CD8-positive, alpha-beta memory T cell (primary cell): ENCODE measurements at places on chromosomes 6 and 20.
A peak's percentile ranks its signal among the peaks of the same experiment; 100 is the strongest.

GRCh38 chr6:1312203-1312472, 240 bp downstream of the FOXQ1 start:
- DNase-seq, result no peak

DNA sequence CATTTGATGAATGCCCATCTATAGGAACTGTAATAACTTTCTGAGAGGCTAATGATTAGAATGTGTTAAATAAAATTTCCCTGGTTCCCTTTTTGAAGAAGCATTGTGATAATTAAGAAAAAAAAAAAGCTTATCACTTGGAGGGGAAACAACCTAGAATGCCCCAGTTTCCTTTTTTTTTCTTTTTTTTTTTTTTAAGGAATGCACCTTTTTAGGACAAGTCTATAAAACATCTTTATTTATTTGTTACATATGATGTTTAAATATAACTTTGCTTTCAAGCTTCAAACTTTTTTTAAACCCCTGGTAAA, 7.3 kb upstream of the MRPS10 start:
- DNase-seq, result no peak

- DNase-seq, result peak; percentile 22
Measured at GRCh38 chr20:37081717-37082289, 14.0 kb downstream of the RBL1 start.

GRCh38 chr6:498795-499231, 107.3 kb downstream of the IRF4 start:
- DNase-seq, result no peak

GRCh38 chr6:72788188-72788587, 166.3 kb downstream of the KCNQ5 start:
- DNase-seq, result no peak

DNA sequence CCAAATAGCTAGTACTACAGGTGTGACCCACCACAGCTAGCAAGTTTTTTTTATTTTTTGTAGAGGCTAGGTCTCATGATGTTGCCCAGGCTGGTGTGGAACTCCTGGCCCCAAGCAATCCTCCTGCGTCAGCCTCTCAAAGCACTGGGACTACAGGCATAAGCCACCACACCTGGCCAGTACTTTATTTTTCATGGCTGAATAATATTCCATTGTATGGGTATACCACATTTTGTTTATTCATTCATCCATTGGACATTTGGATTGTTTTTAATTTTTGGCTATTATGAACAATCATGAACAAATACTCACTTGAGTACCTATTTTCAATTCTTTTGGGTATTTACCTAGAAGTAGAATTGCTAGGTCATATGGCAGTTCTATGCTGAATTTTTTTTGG, 7.0 kb upstream of the NXT1 start:
- no peak for DNase-seq

DNA sequence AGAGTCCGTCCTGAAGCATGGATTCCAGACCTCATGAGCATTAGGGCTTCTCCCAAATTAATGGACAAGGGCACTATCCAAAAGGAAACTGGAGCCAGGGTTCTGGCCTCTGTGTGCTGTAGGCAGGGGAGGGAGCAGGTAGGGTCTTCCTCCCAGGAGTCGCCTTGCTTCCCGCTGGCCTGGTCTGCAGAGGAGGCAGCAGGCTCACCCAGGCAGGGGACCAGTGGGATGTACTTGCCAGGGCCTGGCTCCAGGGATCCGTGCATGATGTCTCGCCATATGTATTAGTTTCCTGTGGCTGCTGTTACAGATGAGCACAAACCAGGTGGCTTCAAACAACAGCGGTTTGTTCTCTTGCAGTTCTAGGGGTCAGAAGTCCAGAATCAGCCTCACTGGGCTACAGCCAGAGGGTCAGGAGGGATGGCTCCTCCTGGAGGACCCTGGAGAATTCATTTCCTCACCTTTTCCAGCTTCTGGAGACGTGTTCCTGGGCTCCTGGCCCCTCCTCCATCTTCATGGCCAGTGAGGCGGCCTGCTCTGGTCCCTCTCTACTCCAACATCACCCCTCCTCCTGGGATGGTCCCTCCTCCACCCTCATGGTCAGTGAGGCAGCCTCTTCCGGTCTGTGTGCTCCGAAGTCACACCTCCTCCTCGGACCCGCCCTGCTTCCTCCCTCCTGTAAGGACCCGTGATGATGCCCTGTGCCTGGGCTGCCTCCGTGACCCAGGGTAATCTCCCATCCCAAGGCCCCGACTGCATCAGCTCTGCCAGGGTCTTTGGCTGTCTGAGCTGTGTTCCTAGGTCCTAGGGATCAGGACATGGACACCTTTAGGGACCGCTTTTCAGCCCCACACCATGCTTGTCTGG, 329.1 kb downstream of the CDH4 start:
- DNase-seq, result no peak

GRCh38 chr6:105363100-105363754, 39.7 kb downstream of the PREP start:
- no peak for DNase-seq

DNA sequence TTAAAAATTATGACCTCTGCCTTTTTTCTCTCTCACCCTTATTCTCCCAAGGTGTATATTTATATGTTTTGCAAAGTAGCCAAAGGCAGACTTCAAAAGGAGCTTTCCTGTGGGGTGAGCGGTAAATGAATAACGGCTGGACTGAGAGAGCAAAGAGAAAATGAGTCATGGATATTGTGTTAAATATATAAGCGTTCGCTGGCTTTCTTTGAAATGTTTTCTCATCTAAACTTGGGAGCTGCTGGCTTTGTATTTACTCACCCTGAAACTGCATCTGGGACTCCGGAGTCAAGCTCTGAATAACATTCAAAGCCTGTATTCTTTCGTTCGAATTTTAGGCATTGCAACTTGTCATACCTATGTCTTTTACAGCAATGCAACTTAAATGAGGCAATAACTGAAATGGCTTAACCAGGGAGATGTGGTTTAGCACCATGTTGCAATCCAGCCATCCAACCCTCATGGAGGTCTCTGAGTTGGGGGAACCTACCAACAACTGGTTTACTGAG, 32.0 kb downstream of the ATXN1 start:
- DNase-seq, result no peak

DNA sequence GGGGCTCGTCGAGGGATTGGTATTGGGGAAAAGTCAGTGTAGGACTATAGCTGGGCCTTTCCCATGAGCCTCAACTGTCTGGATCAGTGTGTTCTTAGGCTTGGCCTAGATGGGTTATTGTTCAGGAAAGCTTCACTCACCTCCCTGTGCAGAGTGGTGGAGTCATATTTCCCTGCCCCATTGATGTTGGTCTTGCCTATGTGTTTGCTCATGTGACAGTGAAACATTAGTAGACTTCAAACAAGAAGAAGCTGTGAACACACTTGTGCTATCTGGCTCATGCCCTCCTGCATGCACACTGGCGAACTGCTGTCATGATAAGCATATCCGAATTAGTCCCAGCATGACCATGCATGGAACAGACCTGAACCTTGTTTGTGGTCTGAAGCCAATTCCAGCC, 171.1 kb downstream of the DHX35 start:
- DNase-seq, result no peak

- no peak for DNase-seq
Measured at GRCh38 chr20:7993238-7993637, 26.3 kb downstream of the TMX4 start.

GRCh38 chr20:19449051-19449450, 236.6 kb downstream of the SLC24A3 start:
- no peak for DNase-seq

DNA sequence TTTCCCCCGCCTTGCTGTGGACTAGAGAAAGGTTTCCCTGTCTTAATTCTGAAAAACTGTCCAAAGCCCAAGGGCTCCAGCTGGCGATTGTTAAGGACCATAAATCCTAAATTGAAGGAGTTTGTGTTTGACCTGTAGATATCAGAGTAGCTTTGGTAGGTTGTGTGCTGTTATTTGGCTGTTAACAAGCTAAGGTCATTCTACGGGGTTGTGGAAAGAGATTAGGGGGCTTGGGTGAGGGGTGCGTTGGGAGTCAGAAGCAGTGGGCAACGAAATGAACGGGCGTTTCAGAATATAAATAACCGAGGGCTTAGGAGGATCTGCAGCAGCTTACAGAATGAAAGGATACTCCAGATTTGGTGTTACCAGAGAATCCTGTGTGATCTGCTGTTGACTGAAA, 32.6 kb upstream of the BTN3A2 start:
- DNase-seq, result no peak

DNA sequence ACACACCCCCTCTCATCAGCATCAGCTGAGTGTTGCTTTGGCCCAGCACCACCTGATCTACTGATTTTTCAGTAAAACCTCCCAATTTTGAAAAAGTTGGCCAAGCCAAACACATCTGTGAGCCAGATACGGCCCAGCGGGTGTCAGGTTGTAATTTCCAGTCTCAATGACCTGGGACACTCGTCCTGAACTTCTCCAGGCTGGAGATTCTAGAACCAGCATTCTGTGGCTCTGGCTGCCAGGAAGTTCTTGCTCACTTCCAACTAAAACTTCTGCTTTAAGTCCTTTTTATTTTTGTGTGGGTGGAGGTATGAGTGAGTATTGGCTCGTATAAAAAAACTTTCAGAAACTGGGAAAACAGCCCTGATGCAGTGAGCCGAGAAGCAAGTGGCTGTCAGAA, 5.1 kb downstream of the KIAA1755 start:
- DNase-seq, result no peak

DNA sequence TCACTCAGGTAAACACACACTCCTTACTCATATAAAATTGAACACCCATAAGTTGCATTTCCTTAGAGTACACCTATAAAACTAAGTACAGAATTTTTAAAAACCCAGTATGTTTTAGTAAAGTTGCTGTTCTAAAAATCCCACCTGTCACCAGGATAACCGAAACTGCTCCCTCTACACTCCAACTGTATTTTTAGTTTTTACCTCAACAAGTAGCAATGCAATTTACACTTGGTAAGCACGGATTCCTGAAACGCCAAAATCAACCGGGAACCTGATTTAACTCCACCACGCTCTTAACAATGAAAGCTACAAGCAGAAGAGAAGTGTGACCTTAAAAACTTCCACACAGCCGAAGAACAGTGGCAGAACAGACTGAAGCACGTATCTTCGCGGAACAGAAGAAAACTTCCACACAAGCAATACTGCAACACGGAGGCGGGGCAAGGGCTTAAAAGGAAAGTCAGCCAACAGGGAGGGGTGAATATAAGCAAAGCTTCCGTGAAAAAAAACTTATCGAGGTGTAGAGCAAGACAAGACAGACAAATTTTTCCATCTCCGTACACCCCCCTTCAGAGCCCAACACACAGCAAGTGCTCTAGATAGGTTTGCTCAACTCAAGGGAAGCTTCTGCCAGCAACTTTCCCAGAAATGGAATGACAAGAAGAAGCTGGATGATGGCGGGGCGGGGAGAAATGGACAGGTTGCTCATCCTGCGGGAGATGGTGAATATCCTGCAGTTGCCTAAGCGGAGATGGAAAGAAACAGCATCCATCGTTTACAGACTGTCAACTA, 1.4 kb downstream of the STAU1 start:
- DNase-seq, result peak; percentile 55

GRCh38 chr20:21377701-21378100, 19.6 kb downstream of the NKX2-4 start:
- no peak for DNase-seq

GRCh38 chr20:20206788-20207187, 154.5 kb downstream of the CFAP61 start:
- DNase-seq, result no peak

- DNase-seq, result no peak
Measured at GRCh38 chr20:37361336-37361735, 15.4 kb downstream of the SRC start.

DNA sequence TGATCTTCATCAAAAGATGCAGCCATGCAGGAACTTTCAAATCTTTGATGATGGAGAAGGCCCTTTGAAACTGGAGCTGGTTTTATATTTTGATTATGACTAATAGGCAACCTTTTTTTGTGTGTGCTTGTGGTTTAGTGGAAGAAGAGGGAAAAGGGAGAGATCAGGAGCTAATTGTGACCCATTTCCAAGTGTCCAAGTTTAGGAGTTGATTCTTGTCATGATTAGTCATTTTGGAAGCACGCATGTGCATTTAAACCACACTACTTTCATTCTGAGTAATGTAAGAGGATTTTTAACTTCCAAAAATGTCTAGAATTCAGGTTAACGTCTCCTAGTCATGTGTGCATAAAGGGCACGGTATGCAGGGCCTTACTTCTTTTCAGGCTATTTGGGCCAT, 3.5 kb downstream of the FOXO3 start:
- DNase-seq, result no peak

- no peak for DNase-seq
Measured at GRCh38 chr20:43913291-43914025, 1.2 kb upstream of the TOX2 start.

GRCh38 chr6:17093686-17094085, 8.2 kb upstream of the STMND1 start:
- no peak for DNase-seq
